NCI-H446 treated with DMSO at 0.1 percent for 48 hours (cell line): ENCODE measurements at places on chromosomes 5 and 9.

DNA sequence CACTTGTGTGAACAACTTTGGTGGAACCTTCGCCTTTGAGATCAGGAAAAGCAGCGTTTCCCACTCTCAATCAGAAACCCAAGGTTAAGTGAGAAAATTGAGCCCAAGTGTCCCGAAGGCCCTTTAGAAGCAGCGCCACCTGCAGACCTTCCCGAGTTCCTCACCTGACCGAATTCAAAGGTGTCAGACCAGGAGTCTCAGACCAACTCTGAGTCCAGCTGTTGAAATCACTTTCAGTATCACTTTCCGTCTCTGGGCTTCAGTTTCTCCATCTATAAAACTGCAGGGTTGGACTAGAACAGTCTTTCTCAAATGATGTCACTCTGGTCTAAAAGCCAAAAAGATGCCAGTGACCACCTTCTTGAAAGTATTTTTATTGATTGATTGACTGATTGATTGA is 31.7 kb upstream of the GRHPR start:
- no peak for DNase-seq

DNA sequence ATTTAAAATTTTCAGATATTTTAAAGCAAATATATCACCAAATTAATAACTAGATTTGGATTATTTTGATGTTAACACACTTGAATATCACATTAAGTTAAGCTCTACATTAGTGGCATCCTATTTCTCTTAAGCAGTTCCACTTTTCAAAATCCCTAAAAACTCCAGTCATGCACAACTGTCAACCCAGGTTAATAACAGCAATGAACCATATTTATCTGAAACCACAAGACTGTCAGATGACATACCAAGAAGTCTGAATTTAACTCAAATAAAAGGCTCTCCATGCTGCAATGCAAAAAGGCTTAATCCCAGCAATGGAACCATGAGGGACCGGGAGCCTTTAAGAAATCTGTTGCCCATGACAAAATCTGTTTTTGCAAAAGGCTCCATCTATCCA is 27.5 kb downstream of the FNIP1 start:
- no peak for DNase-seq

GRCh38 chr5:163190283-163190682 is 247.1 kb upstream of the CCNG1 start:
- no peak for DNase-seq

GRCh38 chr5:556909-557441 is 32.7 kb upstream of the SLC9A3 start:
- DNase-seq, result no peak

GRCh38 chr9:90046317-90046861 is 441.6 kb downstream of the GADD45G start:
- DNase-seq, result no peak

GRCh38 chr5:98292496-98292895 is 481.0 kb upstream of the RGMB start:
- DNase-seq, result no peak

- no peak for DNase-seq
Observed at GRCh38 chr5:133838286-133838685, 130.1 kb downstream of the C5orf15 start.

GRCh38 chr5:58266402-58266801 is 193.5 kb downstream of the PLK2 start:
- no peak for DNase-seq

GRCh38 chr9:125974705-125975104 is 227.5 kb downstream of the PBX3 start:
- no peak for DNase-seq

GRCh38 chr5:160363211-160363610 is 7.2 kb downstream of the C1QTNF2 start:
- no peak for DNase-seq

DNA sequence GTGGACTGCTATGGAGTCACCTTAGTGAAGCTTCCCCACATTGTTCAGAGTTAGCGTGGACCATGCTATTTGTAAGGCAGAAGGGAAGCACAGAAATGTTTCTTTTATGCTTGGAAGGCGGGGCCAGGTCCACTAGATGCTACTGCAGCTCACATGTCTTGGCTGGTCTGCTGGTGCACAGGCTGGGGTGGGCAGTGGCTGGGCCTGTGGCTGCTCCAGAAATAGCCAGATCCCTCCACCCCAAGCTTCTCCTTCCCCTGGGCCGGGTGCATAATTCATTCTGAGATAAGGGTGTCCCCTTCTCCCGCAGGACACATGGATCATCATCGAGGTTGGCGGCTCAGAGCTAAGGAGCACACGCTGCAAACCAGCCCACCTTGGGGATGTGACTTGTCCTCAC is 14.5 kb upstream of the SEMA4D start:
- DNase-seq, result no peak

- no peak for DNase-seq
Observed at GRCh38 chr5:52134013-52134650, 653.6 kb upstream of the ITGA1 start.

DNA sequence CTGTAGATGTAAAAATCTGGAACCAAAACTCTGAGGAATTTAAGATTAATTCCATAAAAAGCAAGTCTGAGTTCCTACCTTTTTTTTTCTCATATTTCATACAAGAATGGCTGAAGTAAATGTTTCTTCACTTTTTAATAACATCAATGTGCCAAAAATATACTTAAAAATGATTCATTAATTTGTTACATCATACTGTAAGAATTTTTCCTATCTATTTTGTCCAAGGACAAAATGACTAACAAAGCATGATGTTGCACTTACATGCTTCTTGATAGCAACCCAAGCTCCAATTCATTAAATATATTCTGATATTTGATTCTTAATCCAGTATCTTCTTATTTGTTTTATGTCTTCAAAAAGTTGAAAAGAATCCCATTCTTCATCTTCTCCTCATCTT is 988.3 kb downstream of the TLE1 start:
- no peak for DNase-seq

GRCh38 chr9:129281506-129282145 is 103.6 kb upstream of the IER5L start:
- DNase-seq, result no peak

- DNase-seq, result no peak
Observed at GRCh38 chr5:82913971-82914370, 163.2 kb downstream of the TMEM167A start.

DNA sequence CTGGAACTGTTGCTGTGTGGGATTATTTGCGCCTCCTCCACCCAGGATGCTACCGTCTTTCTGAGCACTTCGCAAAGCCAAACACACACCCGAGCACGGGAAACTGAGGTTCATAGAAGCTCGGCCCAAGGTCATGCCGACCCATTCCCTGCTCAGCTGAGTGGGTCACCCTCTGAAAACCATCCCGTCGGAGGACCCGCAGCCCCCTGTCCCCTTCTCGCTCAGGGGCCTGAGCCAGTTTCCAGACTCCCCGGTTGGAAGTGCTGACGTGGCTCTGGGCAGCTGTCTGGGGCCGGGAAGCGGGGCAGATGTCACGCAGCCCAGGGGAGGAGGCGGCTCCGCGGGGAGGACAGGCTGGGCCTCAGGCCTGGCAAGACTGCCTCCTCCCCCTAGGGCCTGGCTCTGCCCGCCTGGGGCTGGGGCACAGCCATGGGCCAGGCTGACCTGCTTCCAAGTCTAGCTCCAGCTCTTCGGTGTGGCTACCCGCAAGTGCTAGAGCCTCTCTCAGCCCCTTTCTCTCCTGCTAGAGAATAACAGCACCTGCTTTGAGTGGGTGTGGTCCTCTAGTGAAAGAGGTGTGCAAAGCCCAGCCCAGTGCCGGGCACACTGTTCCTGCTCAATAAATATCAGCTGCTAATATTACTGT is 9.9 kb upstream of the CXXC5 start:
- peak; percentile 51 for DNase-seq

- no peak for DNase-seq
Observed at GRCh38 chr9:127397646-127398274, 791 bp downstream of the SLC2A8 start.

- DNase-seq, result no peak
Observed at GRCh38 chr9:130689937-130690700, 3.5 kb upstream of the EXOSC2 start.

- peak; percentile 80 for DNase-seq
Observed at GRCh38 chr9:38294220-38294960, 98.1 kb upstream of the ALDH1B1 start.

- no peak for DNase-seq
Observed at GRCh38 chr5:168747987-168748777, 169.0 kb upstream of the PANK3 start.

DNA sequence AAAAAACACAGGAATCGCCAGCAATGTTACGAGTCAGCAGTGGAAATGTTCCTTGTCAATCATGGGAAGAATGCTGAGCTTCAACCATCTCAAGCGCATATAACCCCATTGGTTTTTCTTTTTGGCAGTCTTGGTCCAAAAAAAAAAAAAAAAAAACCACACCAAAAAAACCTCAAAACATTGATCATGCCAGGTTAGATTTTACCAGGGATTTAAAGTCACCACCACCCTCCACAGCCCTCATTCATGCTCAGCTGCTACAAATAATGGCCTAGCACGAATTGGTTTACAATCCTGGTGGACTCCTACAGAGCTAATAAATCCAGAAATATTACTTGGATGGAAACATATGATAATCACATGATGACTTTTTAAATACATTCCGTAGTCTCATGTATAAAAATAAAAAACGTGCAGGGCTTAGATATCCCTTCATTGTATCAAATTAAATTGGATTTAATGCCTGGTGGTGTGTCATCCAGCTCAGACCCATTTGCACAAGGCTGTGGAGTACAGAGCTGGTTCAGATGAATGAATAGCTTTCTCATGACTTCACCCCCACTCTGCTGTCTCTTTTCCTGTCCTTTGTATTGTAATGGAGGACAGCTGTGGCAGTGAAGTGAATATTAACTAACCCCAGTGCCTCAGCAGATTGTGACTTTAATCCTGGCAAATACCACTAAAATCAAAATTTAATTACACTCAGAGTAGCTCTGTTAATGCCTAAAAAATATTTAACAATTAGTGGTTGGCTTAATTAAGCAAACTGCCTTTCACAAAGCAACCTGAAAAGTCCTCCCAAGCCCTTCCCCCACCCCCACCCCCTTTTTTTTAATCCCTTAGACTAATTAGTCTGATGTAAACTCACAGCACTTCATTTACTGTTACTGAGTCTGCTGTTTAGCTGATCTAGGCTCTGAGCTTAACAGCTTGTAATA is 626.5 kb upstream of the ZNF608 start:
- peak; percentile 8 for DNase-seq

DNA sequence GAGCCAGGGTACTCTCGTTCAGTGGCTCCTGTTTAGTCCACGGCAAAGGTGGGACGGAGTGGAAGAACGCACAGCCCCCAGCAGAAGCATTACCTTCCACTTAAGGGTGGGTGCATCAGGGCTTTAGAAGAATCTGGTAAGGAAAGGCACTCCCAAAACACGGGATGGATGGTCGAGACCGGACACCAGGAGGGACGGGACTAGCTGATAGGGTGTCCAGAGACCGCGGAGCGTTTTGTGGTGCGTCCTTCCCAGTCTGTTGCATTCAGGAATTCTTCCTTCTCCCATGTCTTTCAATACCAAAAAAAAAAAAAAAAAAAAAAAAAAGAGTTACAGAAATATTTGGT is 545 bp upstream of the CTSV start:
- no peak for DNase-seq

DNA sequence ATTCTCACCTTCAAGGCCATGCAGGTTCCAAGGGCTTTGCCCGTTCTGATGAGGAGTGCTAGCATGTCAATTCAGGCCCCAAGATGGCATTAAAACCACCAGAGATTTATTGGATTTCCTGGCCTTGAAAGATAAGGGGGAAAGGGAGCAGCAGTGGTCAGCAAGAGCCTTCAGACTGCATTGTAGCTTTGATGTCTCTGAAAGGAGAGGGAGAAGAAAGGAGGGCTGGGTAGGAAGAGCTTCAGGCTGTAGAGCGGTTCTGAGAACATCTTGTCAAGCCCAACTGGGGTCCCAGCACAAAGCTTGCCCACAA is 41.8 kb upstream of the FGF1 start:
- no peak for DNase-seq

GRCh38 chr5:37849641-37850040 is 9.8 kb upstream of the GDNF start:
- no peak for DNase-seq

- no peak for DNase-seq
Observed at GRCh38 chr5:139964266-139964993, 78.7 kb downstream of the NRG2 start.

- no peak for DNase-seq
Observed at GRCh38 chr5:181215997-181216989, 6.8 kb upstream of the TRIM41 start.

- DNase-seq, result no peak
Observed at GRCh38 chr5:132601071-132601728, 44.4 kb downstream of the RAD50 start.

DNA sequence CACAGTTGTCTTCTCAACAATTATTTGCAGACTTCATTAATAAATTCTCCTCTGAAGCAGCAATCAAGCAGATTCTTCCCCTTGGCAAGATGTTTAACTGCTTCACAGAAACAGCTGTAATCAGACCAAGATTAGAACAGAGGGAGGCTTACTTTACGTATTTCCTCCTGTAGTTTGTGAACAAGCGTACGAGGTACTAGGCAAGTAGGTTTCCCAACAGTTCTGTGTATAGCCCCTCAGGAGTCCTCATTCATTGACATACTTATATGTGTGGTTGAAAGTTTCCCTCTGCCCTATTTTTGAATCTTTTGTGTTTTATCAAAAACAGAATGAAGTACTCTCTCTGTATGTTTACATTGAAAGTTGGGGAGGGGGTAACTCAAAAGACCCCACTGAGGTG is 128.0 kb downstream of the SPATA31D1 start:
- DNase-seq, result no peak

DNA sequence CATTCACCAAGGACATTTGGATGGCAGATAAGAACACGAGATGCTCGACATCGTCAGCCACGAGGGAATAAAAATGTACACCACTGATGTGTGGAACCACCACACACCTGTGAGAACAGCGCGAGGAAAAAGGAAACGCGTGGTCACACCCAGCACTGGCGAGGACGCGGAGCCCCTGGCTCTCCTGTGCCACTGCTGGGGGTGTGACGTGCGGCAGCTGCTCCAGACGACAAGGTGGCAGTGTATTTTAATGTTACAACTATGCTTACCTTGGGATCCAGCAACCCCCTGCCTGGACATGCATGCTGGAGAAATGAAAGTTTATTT is 13.6 kb upstream of the CEP72 start:
- no peak for DNase-seq

DNA sequence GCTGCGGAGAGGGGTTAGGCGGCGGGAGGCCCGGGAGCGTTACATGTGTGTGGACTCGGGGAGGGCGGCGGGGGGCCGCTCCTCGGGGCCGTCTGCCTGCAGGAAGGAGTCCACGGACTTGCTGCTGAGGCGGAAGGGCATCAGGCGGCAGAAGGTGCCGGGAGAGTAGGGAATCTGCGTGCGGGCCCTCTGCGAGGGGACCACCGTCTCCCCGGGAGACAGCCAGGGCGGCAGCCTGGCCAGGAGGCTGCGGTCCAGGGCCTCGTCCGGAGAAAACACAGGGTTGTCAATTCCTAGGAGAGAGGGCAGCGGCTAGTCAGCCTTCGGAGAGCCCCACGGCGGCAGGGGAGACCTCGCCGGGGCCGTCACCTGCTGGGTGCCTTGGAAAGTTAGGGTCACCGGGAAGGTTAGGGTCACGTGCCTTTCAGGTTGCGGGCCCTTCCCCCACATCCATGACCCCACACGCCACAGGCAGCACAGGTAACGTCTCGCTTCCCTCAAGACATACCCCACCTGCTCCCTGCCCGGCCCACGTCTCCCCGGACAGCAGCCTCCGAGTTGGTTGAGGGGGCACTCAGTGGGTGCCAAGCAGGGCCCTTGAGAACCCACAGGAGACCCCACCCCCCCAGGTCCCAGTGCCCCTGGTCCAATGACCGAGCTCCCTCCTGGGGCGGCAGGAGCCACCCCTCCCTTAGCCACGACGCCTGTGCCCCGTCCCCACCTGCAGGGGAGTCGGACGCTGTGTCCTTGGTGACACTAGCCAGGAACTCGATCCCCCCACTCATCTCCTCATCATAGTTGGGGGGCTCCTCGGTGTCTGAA is 32.1 kb downstream of the EXOC3 start:
- no peak for DNase-seq
